ENCODE measurements at places on chromosomes 1 and 21. TPM values are rescaled to one million over a fixed set of nuclear protein-coding genes. Genes with fewer than 3 reads are reported as not detected.

DNA sequence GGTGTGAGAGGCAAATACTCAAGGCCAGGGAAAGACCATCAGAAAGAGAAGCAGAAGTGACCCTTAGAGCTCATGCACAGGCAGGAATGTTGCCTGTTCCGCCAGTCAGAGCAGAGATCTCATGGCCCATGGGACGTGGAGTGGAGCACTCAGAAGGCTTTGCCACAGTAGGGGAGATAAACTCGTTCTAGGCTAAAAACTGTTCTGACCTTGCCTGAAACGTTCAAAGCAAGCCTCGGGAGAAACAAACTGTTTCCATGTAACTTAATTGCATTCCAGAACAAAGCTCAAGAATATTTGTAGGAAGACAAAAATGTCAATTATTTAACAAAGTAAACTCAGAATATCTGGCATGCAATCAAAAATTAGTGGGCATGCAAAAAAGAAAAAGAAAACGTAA lies 20.7 kb upstream of the SLC19A1 start:
- no peak for DNase-seq

DNA sequence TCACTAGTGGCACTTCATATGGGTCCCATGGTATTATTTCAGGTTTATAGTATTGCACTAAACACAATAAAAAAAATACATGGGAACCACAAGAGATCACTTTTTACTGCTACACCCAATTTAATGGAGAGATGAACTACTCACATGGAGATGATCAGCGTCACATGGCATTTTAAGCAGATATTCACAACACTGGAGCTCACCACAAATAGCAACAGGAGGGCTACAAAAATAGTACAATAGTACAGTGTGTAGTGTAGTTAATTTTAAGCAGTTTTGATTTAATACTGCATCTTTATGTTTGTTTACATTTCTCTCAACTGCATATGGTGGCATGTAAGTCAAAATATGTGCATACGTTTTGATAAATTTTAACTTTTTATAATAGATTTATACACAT lies 31.0 kb downstream of the SNX7 start:
- no peak for DNase-seq

- DNase-seq, result no peak
Observed at GRCh38 chr1:79499541-79499940, 493.0 kb upstream of the ADGRL4 start.

- DNase-seq, result no peak
Observed at GRCh38 chr1:23736437-23737134, 6.7 kb upstream of the ELOA start.

DNA sequence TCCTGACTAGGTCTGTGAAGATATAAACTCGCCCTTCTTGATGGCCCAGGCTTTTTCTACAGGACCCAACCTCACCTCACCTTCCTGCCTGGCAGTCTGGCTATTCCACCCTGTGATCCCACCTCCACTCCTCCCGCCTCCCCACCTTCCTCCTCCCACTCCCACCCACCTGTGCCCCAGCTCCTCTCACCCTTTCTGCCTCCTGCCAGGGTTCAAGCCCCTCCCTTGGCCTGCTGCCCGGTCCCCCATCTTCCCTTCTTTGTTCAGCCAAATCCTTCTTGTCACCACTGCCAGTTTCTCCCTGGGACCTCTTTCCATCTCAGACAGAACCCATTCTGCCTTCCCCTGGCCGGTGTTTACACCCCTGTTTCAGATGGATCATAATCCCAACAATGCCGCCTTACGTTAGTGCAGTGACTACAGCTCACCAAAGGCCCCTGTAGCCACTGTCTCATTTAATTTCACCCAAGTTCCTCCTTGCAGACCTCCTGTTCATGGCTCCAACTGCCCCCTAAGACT lies 127.5 kb upstream of the EDN2 start:
- no peak for DNase-seq

DNA sequence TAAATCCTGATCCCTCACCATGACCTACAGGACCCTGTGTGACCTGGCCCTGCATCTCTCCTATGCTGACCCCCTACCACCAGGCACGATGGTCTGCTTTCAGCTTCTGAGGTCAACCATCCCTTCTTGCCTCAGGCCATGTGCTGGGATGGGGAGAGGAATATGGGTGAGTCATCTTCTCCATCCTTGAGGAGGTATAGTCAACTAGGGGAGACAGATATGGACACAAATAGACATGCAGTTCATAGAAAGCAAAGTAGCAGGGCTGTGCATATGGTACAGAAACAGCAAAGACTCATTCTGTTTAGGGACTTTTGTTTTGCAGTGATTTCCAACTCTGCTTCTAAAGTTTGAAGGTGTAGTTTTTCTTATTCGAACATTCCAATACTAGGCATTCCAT lies 250.8 kb upstream of the FGGY start:
- DNase-seq, result peak; percentile 52

- DNase-seq, result no peak
Observed at GRCh38 chr1:201779351-201779880, 49.5 kb upstream of the IPO9 start.

The TGFB2 gene
- 1.3 TPM for polyA plus RNA-seq

Measured in GM23248 (cell line).